ENCODE measurements at places on chromosomes 6 and 20.

DNA sequence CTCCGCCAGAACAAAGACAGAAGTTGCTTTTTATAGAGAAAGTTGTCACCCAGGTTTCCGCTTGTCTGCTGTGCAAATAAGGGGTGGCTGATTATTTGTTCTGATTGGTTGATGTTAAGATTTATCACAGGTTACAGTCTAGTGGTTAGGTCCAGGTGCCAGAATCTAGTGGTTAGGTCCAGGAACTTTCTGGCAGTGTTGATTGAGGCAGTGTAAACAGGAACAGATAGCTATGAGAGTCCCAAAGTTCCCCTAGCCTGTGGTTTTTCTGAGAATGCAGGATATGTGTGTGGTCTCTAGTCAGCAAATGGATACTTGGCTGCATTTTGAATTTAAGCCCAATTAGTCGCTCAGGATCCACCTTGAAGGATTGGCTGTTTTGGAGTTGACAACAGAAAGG is 148.0 kb downstream of the TMEM200A start:
- DNase-seq, result no peak

DNA sequence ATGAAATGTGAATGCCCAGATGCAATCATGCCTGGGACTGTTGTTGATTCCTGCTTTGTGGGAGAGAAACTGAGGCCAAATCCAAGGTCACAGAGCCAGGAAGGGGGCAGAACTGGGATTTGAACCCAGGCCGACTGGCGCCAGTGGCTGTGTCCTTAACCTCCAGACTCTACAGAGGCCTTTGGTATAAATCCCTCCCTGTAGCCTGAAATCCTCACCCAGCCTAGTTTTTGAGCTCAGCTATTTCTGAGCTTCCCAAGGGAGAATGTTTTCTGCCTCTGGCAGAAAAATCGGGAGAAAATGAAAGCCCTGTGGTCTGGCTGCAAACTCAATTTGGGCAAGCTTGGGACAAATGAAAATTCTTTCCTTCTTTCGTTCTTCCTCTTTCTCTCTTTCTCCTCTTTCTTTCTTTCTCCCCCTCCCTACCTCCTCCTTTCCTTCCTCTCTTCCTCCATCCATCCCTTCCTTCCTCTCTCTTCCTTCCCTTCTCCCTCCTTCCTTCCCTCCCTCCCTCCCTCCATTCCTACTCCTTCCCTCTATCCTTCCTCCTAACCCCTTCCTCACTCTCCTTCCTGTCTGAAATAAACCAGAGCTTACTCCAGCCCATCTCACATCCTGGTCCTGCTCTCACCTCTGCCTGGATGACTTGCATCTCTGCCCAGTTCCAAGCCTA is 34.9 kb downstream of the SNAI1 start:
- DNase-seq, result no peak

- DNase-seq, result no peak
Observed at GRCh38 chr20:43761386-43762340, 34.9 kb upstream of the GTSF1L start.

DNA sequence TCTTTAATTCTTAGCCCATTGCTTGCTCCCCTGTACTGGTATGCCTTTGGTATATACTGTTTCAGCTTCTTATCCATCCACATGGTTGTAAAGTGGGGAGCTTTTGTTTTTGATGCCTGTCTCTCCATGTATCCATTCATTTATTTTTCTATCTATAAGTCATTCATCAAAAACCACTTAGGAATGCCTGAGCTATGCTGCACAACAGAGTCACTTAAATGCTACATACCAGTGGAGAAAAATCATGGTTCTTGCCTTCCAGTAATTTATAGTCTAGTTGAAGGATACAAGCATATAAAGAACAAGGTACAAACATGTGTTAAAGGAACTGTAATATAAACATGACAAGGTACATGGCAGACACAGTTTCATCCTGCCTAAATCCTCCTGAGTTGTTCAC is 347.3 kb downstream of the NRN1 start:
- DNase-seq, result no peak

- no peak for DNase-seq
Observed at GRCh38 chr6:130602151-130602770, 224.9 kb upstream of the SMLR1 start.

- no peak for DNase-seq
Observed at GRCh38 chr6:164906766-164907165, 402.6 kb downstream of the C6orf118 start.

DNA sequence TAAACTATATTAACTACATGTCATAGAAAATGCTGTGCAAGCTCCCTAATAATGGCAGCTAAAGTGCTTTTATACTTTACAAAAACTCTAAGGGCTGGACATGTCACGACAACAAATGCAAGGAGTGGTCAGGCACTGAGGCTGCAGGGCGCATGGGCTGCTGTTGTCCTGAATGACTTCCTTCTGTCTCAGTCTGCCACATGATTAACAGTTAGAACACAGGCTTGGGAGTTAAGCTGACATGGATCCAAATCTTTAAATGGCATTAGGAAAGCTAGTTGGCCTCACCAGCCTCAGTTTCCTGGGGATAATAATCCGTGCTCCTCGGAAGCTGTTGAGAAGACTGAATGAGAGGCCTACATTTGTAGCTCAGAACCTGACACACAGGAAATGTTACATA is 57.4 kb downstream of the PREP start:
- no peak for DNase-seq

All from neural crest cell (in vitro differentiated cells).